ENCODE measurements at places on chromosomes 11 and 22.

DNA sequence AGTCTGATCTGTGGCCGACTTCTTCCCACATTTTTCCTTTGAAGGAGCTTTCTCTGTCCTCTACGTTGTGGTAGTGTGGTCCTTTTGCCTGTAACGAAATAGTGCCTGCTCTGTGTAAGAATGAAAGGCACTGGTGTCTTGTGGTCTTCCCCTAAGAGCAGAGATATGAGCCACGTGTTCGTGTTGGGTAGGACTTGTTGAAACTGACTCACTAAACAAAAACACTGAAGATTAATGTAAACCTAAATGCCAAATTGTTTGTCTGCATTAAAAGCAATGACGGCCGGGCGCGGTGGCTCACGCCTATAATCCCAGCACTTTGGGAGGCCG lies 10.1 kb upstream of the RPS3 start:
- no peak for DNase-seq

- DNase-seq = no peak
Observed at GRCh38 chr11:130369713-130370112, 55.0 kb upstream of the ZBTB44 start.

GRCh38 chr11:94144216-94144615 lies 15.6 kb downstream of the PANX1 start:
- DNase-seq = no peak

GRCh38 chr11:45881708-45882368 lies 3.6 kb upstream of the MAPK8IP1 start:
- no peak for DNase-seq

DNA sequence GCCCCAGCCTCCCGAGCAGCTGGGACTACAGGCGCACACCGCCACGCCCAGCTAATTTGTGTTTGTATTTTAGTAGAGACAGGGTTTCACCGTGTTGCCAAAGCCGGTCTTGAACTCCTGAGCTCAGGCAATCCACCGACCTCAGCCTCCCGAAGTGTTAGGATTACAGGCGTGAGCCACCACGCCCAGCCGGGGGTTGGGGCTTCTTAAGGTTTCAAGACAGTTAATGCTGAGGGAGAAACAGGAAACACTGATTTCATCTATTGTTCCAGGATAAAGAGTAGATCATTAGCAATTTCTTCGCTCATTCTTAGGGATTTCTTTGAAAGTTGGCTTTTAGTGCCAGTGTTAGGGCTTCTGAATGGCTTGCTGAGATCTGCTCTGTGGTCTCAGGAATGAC lies 21.2 kb upstream of the CLMP start:
- DNase-seq = no peak

DNA sequence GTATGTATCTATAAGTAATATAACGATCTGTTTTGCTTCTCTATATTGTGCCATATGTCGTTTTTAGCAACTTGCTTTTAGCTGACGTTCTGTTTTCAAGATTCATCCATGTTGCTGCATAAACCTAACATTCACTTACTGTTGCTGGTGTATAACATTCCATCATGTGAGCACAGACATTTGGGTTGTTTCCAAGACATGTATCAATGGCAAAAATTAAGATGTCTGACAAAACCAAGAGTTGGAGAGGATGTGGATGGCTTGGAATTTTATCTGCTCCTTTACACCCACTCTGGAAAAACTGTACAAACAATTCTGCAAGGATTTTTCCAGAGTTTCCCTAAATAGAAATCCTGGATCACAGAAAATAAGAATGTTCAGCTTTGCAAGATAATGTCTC lies 40.9 kb downstream of the DGCR2 start:
- no peak for DNase-seq
